ENCODE measurements at places on chromosomes 6 and 20.

- DNase-seq: no peak
Observed at GRCh38 chr6:125112934-125113333, 40.6 kb upstream of the TPD52L1 start.

GRCh38 chr20:6595704-6596103, 171.8 kb upstream of the BMP2 start:
- DNase-seq: no peak

- DNase-seq: no peak
Observed at GRCh38 chr6:94074764-94075163, 655.4 kb upstream of the EPHA7 start.

DNA sequence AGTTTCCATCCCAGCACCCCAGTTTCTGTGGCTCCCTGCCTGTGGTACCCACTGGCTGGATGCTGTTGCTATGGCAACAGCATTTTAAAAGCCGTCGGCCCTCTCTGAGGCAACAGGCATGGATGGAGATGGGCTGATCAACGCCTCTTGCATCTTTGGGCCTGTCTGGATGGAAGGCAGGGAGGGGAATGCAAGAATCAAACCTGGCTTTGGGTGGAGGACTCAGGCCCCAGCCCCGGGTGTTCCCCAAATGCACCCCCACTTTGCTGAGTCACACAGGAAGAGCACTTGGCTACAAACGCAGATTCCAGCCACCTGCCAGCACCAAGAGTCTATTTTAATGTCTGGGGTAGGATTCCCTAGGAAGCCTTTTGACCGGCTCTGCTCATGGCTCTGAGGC, 45.7 kb upstream of the TGM2 start:
- no peak for DNase-seq

DNA sequence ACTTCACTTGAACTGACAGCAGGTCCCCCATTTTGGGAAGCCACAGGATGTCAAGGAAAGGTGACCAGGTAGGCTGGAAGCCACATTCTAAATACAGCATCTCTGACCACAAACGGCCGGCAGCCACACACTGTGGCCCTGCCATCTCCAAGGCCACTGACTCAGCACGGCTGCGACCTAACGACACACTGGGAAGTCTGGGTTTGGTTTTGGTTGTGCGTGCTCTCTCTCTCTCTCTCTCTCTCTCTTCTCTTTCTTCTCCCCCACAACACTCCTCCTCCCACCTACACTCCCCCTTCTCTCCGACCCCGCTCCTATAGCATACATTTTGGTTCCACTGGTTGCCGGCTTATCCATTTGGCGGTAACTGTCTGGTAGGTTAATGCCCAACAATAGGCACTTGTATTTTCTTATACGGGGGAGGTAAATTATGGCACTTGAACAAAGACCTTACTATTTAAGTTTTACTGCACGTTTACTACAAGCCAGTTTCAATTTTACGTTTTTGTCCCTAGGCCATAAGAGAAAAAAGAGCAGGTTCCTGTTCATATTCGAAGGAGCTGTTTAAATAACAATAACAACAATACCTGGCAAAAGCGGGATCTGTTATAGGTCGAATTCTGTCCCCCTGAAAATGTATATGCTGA, 103.6 kb downstream of the GMDS start:
- no peak for DNase-seq

DNA sequence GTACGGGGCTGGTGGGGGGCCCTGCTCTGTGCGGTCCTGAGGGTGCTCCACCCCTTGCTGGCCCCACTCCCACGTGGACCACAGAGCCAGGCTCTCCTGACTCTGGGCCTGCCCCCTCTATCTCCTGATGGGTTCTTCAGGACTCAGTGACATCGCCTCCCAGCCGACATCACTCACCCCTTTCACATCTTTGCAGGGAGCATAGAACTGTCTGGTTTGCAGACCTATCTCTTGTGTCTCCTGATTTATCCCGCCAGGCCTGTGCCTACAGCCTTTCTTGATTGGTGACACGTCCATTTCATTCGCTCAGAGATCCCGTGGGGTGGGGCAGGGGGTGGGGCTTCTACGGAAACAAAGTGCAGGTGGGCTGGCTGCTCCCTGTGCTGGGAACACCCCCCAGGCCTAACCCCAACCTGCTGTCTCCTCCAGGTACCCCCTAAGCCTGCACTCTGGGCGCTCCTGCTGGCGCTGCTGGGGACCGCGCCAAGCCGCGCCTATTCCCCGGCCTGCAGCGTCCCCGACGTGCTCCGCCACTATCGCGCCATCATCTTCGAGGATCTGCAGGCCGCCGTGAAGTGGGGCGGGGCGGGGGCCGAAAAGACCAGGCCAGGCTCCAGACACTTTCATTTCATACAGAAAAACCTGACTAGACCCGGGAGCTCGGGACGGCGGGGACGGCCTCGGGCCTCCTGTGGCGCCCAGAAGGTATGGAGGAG, 1.7 kb downstream of the C20orf204 start:
- DNase-seq: no peak

DNA sequence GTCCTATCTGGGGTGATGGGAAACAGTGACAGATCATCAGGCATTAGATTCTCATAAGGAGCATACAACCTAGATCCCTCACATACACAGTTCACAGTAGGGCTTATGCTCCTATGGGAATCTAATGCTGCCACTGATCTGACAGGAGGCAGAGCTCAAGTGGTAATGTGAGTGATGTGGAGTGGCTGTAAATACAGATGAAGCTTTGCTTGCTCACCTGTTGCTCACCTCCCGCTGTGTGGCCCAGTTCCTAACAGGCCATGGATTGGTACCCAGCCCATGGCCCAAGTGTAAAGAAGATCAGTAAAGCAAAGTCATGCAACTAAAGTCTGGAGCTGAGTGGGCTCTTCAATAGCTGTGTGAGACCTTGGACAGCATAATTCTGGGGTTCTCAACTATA, 65.9 kb downstream of the PKIB start:
- no peak for DNase-seq

- DNase-seq: no peak
Observed at GRCh38 chr6:141152951-141153350, 979.8 kb upstream of the GJE1 start.

GRCh38 chr20:19012676-19013075, 199.1 kb downstream of the SCP2D1 start:
- DNase-seq: no peak

- DNase-seq: no peak
Observed at GRCh38 chr20:24827603-24828295, 121.3 kb upstream of the CST7 start.

GRCh38 chr6:40526036-40526435, 61.1 kb downstream of the LRFN2 start:
- DNase-seq: no peak

DNA sequence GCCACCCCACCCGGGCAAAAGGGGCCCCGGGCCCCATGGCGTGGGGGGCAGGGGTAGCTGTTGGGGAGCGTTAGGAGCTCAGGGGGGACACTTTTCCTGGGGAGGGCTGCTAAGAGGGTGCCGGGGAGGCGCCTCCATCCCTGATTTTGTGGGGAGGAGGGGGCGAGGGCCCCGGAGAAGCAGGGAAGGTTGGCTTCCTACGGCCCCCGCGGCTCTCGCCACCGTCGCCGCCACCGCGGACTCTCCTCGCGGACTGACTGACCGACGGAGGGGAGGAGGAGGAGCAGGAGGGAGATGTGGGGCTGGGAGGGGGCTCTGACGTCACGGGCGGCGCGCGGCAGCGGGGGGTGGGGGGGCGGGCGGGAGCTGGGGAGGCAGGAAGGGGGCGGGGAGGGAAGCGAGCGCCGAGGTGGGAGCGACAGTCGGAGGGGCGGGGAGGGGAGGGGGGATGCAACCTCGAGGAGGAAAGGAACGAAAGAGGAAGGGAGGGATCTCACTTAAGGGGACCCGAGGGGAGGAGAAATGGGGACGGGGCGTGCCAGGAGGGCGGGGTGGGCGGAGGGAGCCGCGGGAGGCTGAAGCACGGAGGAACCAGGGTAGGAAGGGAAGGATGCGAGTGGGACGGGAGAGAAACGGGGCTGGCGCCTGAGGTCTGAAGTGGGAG, 5.1 kb downstream of the GABBR1 start:
- DNase-seq: peak; percentile 90
